ENCODE measurements at places on chromosomes 11 and 22.
A peak's percentile ranks its signal among the peaks of the same experiment; 100 is the strongest.

- DNase-seq: no peak
These were observed 87.2 kb downstream of the KCNC1 start for GRCh38 chr11:17821648-17822400.

GRCh38 chr11:130672911-130673310 is 224.5 kb downstream of the ADAMTS15 start:
- no peak for DNase-seq

- DNase-seq: no peak
These were observed 6.2 kb downstream of the TUB start for GRCh38 chr11:8087185-8087584.

- no peak for DNase-seq
These were observed 14.6 kb downstream of the RPS6KA4 start for GRCh38 chr11:64373598-64373974.

GRCh38 chr22:48102581-48102980 is 1340.1 kb downstream of the TBC1D22A start:
- no peak for DNase-seq

DNA sequence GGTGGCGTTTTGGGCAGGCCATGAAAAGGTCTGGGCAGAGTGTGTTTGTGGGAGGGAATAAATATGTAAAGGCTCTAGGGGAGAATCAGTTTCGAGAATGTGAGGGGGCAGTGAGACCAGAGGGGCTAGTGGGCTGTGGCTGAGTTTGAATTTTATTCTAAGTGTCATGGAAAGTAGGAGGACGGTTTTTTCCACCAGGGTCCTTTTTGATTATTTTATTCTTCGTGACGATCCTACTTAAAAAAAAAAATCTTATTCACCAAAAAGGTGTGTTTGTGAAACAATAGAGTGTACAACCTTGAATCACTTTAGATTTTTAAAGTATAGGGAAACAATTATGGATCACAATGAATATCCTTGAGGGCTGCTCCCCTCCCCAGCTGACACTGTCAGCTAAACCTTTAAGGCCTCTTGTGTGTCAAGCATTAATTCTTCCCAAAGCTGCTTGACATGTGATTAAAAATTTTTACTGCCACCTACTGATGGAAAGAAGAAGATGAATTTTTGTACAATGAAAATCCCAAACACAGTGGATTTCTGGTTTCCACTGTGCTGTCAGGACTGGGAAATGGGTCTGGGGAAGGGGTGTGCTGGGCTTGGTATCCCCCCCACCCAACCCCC is 107.5 kb upstream of the OR4B1 start:
- peak; percentile 38 for DNase-seq

DNA sequence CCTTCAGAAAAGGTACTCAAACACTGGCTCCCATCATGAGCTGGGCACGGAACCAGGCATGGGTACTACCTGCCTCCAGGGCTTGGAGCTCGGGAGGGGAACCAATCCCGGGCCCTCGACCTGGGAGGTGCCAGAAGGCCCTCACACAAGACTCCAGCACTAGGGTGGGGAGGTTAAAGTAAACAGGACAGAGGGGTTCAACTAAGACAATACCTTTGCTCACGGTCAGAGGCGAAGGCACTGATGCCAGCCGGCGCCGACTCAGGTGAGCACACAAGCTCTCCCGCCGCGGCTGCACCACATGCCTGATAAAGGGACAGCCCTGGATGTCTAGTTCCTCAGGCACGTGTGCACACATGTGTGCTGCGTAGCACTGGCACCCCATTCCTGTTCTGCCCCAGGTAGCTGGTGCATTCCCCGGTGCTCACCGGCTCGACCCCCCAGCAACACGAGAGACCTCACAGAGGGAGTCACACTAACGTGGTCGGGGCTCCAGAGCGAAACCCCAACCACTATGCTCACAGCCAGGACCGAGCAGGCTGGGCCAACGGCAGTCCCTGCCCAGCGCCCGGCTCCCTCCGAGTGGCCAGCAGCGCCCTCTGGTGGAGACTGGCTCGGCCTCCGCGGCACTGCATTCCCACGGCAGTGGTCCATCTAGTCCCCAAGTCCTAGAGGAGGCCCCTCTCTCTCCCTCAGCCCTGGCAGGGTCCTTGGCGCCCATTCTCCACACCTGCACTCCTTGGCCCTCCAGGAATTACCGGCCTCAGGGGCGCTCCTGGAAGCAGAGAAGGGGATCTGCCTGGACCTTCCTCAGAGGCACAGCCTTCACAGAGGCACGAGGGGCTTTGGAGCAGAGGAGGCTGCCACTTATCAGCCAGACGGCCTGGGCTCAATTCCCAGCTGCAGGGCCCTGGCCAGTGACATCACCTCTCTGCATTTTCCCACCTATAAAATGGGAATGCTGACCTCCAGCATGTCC is 28.8 kb upstream of the MOB2 start:
- peak; percentile 79 for DNase-seq

DNA sequence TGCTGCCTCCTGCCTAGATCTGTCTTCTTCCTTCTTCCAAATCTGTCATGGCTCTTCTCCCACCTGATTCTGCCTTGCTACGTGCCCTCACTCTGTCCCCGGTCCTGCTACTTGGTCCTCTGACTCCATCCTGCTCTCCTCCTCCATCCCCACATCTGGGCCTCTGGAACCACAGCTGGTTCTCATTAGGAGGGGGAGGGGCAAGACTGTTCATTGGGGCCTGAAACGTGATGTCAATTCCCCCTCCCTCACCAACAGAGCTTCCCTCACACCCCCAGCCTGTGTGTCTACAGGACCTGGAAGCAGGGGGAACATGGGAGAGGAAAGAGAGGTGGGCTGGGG is 9.1 kb downstream of the DCHS1 start:
- no peak for DNase-seq

- DNase-seq: no peak
These were observed 123.7 kb upstream of the CCDC90B start for GRCh38 chr11:83409891-83410290.

DNA sequence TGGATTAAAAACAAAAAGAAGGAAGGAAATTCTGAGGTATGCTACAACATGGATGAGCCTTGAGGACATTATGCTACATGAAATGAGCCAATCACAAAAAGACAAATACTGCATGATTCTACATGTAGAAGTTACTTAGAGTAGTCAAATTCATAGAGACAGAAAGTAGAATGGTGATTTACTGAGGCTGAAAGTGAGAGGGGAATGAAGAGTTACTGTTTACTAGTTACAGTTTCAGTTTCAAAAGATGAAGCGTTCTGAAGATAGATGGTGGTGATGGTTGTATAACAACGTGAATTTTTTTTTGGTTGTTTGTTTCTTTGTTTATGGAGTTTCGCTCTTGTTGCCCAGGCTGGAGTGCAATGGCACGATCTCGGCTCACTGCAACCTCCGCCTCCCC is 9.5 kb downstream of the OR5P2 start:
- DNase-seq: no peak

All from inflammatory macrophage treated with lipopolysaccharide for 1 hour (primary cell).